Fibroblast of pulmonary artery (primary cell): ENCODE measurements at places on chromosomes 6 and 20.

- DNase-seq = no peak
Measured at GRCh38 chr6:133877116-133877515, 11.8 kb upstream of the TCF21 start.

- DNase-seq = peak; percentile 24
Measured at GRCh38 chr20:58900397-58900796, 47.9 kb downstream of the GNAS start.

- DNase-seq = peak; percentile 6
Measured at GRCh38 chr20:23820493-23820892, 6.0 kb downstream of the CST2 start.

DNA sequence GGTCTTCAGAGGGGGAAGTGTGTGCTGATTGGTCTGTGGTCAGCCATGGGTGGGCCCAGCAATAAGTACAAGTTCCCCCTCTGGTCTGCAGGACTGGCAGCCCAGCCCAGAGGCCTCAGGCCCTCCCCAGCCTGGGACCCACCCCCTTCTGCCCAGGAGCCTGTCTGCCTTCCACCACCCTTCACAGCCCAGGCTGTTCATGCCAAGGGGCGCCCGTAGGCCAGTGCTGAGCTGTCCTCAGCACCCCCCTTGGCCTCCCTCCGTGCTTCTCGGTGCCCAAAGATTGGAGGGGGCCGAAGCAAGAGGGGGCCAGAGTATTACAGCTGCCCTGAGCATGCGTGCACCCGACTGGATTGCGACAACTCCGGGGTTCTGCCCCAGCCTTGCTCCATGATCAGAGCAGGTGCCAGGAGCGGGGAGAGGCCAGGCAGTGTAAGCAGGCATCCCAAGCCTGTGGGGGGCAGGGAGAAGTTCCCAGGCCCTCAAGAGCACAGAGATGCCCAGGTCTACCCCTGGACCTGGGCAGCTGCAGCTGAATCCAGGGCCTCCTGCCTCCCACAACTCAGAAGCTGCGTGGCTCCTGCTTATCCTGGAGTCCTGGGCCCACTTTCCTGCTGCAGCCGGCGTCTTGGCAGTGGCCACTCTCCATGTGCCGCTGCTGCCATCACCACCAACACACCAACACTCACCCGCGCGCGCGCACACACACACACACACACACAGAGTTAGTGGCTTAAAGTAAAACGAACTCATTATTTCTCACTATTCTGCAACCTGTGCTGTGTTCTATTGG is 33.3 kb downstream of the CST9L start:
- no peak for DNase-seq

DNA sequence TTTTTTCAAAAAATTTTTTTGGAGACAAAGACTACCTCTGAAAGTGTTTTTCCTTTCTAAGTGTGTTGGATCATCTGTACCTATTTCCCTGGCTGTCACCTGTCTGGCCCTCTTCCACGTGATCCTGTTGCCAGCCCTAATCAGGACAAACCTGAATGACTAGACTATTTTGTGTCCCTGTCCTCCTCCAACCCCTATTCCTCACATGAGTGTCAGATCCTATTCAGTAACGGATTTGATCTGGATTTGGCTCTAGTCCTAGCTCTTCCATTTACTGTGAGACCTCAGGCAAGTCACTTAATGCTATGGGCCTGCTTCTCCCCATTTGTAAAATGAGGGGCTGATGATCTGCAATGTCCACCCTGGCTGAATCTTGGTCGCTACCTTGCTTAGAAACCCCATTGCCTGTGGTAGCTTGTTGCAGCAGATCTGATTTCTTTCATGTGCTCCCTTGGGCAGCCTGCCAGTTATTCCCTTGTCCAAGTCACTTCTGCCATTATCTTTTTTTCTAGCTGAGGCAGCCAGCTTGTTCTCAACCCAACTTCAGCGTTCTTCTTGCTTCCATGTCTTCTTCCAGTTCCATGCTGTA is 4.8 kb downstream of the PHF20 start:
- peak; percentile 76 for DNase-seq

DNA sequence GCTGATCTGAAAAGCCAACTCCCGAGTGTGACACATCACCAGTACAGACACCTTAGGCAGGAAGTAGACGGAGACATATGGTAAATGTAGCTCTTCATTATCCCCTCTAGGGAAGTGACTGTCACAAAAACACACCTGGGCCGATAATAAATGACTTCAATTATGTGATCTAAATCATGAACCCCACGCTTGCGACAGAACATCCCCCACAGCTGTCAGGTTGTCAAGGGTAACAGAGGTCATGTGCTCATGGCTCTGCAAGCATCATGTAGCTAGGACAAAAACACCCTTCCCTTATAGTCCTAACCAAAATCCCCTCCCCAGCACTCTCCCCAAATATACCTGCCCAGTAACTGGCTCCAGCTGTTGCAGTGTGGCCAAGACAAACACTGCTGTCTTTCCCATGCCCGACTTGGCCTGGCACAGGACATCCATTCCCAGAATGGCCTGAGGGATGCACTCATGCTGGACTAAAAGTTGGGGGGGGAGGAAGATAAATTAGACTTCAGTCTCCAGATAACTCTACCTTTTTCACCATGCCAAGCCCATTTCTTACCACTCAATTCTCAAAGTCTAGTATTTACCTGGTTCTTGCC is 2.9 kb downstream of the DDX39B start:
- DNase-seq = no peak

- no peak for DNase-seq
Measured at GRCh38 chr20:61972636-61973508, 92.8 kb downstream of the TAF4 start.
